ENCODE measurements at places on chromosomes 5 and 9.

GRCh38 chr9:124639637-124640036 lies 131.5 kb downstream of the NR6A1 start:
- DNase-seq, result no peak

DNA sequence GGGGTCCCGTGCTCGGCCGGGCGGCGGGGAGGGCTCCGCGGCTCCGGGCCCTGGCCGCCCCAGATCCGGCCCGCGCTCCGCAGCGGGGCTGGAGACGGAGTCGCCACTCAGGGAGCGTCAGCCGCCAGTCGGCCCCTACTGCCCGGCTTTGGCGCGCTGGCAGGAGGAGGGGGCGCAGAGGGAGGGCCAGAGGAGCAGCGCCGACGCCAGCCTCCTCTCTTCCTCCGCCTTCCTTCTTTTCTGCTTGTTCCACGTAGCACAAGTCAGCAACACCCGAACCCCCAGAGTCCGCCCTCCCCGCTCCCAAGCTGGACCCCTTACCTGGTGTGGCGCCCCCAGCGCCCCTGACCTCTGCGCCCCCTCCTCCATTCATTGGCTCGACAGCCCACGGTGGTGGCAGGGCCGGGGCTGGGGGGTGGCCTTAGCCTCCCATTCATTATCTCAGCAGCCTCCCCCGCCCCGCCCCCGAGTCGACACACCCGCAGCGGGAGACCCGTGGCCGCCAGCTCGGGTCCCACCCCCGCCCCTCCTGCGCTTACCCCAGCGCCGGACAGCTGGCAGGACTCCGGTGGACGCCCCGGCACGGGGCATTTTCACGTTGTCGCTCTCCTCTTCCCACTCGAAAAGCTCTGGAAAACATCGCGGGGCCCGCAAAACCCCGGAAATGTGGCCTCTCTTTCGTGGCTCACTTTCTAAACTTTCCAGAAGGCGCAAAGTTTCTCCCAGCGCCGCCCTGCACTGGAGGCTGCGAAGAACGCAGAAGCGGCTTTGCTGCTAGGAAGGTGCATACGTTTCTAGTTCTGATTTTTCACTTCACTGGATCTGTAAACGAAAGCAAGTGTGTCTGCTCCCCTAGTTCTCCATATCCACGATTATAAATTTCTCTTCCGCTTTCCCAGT lies at the start of gene LPAR1:
LPAR1 (minus strand) TSS at position 140 of the 900 bp plus-strand sequence. CDS start 66,353 bp downstream, outside the sequence.
- DNase-seq, result no peak

- DNase-seq, result no peak
These were observed 61.8 kb downstream of the C6 start for GRCh38 chr5:41151564-41151963.

GRCh38 chr9:97505845-97506244 lies 4.4 kb downstream of the TMOD1 start:
- DNase-seq, result no peak

GRCh38 chr5:96902876-96903275 lies 26.6 kb downstream of the ERAP2 start:
- DNase-seq, result no peak
